ENCODE measurements at places on chromosomes 16 and 17.

GRCh38 chr17:39659279-39660010 is 5.7 kb upstream of the TCAP start:
- no peak for DNase-seq

GRCh38 chr17:1593630-1593931 is 31.0 kb upstream of the PITPNA start:
- no peak for DNase-seq

DNA sequence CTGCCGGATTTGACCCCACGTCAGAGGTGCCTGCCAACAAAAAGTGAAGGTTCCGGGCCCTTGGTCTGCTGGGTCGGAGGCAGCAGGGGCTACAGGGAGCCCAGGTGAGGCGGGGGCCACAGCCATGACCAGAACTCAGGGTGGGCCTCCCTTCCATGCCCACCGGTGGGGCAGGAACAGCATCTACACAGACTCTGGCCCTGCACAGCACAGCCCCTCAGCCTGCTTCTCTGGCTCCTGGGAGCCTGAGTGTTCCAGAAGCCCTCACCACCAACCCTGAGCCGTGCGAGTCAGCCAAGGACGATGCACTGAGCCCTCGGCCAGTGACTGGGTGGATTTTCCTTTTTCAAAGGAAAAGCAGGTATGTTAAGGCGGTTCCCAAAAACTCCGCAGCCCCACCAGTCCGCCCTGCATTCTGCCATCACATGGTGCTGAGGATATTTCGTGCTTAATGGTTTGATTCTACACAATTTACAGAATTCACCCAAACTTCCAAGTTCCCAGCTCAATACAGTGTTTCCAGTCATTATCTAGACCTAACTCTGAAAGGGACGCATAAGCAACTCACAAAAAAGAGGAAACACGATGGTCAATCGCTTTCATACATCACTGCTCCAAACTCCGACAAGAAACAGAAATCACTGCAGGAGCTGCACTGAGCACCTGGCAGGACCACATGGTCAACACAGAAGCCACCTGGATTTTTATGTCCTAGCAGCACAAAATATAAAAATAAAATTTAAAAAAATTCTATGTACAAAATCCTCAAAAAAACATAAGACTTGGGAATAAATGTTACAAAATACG is 19.4 kb upstream of the C16orf95 start:
- DNase-seq: no peak

- DNase-seq: no peak
Measured at GRCh38 chr17:61144617-61145564, 254.8 kb upstream of the TBX2 start.

DNA sequence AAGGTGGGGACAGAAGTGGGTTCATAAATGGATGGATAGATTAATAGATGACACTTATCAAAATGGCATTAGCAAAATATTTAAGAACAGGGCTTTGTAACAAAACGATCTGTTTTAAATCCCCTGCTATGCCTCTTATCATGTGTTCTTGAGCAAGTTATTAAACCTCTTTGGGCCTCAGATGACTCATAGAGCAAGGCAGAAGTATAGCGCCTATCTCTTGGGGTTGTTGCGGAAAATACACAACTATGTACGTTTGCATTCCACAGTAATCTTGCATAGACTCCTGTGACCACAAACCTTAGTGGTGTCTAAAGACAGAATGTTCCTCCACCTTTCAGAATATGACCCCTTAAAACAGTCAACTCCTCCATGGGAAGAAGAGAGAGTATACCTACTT is 116.8 kb downstream of the CDYL2 start:
- no peak for DNase-seq

DNA sequence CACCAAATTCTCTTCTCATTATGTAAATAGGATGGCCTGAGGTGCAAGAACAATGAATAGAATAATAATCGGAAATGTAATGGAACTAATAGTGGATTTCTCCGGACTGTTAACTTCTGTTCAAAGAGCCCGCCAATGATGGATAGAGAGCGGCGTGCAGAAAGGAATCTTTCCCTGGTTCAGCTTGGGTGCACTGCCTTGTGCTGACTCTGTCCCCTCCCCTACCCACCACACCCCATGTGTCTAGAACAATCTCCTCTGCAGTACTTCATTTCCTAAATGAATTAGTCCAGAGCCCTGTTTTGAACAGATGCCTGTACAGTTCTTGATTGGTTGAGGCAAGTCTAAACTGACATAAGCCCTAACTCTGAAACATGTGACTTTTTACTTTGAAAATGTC is 125.4 kb downstream of the CDH13 start:
- DNase-seq: no peak

DNA sequence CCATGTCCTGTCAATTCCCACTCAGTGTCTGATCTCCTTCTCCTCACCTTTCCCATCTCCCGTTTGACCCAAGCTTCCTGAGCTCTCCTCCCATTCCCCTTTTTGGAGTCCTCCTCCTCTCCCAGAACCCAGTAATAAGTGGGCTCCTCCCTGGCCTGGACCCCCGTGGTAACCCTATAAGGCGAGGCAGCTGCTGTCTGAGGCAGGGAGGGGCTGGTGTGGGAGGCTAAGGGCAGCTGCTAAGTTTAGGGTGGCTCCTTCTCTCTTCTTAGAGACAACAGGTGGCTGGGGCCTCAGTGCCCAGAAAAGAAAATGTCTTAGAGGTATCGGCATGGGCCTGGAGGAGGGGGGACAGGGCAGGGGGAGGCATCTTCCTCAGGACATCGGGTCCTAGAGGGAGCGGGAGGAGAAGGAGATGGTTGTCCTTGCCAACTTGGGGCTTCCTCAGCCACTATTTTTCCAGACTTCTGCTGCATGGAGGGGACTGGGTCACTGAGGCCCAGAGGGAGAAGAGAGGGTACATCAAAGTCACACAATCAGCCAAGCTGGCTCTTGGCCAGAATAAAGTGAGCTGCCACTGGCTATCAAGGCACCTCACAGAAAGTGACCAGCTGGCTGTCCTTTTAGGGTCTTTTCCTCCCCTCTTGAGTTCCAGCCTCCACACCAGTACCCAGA is 1.9 kb upstream of the TBC1D10B start:
- DNase-seq: no peak

- DNase-seq: no peak
Measured at GRCh38 chr17:13395346-13395745, 206.4 kb downstream of the HS3ST3A1 start.

GRCh38 chr16:56257239-56257638 is 66.0 kb downstream of the GNAO1 start:
- peak; percentile 84 for DNase-seq

DNA sequence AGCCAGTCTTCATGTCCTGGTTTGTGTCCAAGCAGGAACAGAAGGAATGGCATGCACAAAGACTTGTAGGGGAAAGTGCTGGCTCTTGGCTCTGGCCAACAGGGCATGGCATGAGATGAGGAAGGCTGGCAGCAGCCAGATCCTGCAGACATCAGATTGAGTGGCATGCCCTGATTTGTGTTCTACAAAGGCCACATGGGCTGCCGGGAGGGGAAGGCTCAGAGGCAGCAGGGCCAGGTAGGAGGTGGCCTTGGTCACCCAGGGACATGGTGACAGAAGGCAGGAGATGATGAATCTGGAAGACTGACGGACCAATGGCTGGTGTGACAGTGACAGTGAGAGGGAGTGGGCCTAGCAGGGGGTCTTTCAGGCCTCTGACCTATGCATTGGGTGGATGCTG is 33.7 kb downstream of the SMPD3 start:
- no peak for DNase-seq

- DNase-seq: no peak
Measured at GRCh38 chr17:5184288-5184687, 7.4 kb downstream of the ZNF594 start.

GRCh38 chr17:48543107-48543853 is 1.6 kb downstream of the HOXB2 start:
- DNase-seq: no peak

- no peak for DNase-seq
Measured at GRCh38 chr17:30074730-30075129, 41.9 kb upstream of the NSRP1 start.

DNA sequence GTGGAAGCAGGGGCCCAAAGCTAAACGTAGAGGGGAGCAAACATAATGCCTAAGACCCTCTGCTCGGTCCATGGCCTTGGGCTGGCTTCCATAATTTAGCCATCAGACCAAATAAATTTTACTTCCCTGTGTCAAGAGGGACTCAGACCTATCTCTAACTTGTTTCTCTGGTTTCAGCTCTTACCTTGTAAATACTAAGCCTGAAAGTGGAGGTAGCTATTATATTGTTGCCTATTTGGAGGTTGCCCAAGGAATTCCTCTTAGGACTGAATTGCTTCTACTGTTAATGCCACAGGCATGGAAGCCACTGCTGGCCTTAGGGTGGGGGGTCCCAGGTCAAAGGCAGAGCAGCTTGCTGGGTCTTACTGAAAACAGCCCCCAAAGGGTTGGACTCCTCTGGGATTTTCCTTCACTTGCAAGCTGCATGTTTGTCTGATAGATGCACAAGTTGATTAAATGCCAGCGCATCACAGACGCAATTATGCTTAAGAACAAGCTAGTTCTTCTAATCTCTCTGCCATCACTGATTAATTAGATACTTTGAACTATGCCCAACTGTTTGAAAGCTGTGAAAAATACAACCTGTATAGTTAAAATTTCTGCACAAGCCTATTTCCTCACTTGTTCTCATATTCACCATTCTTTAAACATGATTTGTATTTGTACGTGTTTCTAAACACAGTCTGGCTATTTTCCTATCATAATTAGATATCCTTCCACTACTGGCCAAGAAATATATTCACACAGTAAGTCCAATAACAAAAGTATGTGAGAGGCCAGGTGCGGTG is 67.9 kb upstream of the HAS3 start:
- DNase-seq: no peak

GRCh38 chr16:86450691-86451090 is 59.6 kb upstream of the FOXF1 start:
- DNase-seq: no peak

- DNase-seq: no peak
Measured at GRCh38 chr17:265718-266117, 84.3 kb upstream of the DOC2B start.

DNA sequence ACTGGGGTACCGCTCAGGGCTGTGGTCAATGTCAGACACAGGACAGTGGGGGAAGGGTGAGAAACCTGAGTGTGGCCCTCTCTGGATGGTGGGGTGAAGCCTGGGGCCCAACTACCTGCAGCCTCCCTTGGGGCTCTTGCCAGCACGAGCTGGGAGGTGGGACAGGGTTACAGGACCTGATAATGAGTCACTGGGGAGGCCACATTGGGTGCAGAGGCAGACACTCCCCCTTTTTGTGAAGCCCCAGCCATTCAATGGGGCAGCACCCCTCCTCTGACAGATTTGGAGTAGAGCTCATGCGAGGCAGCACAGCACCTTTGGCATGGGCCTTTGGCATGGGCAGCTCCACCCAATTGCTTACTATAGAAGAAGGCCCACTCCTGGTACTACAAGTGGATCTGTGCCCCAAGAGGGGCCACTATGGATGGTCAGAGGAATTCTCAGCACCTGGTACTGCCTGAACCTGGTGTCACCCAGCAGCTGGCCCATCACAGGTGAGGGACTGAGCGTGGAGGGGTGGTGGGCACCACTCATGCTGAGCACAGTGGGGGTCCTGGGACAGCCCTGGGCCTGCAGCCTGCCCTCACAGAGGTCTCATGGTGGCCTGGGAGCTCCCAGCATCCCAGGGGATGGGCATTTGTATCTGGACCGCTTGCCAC is 45.2 kb upstream of the SMPD3 start:
- no peak for DNase-seq

- DNase-seq: no peak
Measured at GRCh38 chr16:75947626-75948239, 221.4 kb upstream of the CPHXL start.

GRCh38 chr17:48715496-48716399 is 6.6 kb downstream of the PRAC1 start:
- no peak for DNase-seq

DNA sequence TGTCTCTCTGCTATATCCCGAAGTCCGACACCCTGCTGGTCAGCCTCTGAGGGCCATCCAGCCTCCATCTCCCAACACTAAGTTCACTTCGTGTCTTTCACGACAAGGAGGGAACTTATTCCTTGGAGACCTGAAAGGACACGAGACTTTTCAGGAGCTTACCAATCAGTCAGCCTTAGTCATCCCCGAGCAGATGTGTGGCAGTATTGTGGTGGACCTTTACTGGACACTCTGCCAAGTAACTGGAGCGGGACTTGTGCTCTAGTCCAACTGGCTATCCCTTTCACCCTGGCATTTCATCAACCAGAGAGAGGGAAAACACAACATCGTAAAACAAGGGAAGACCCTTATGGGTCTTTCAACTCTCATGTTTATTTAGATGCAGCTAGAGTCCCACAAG is 87.1 kb downstream of the EMP2 start:
- DNase-seq: no peak

- no peak for DNase-seq
Measured at GRCh38 chr16:83953796-83954576, 946 bp downstream of the OSGIN1 start.

All from Right ventricle myocardium inferior (tissue), 1 donor.